ENCODE measurements at places on chromosomes 16 and 17.

- no peak for DNase-seq
These were observed 27.6 kb upstream of the PRM1 start for GRCh38 chr16:11308493-11309283.

- no peak for DNase-seq
These were observed 16.0 kb downstream of the MMD start for GRCh38 chr17:55405600-55405999.

DNA sequence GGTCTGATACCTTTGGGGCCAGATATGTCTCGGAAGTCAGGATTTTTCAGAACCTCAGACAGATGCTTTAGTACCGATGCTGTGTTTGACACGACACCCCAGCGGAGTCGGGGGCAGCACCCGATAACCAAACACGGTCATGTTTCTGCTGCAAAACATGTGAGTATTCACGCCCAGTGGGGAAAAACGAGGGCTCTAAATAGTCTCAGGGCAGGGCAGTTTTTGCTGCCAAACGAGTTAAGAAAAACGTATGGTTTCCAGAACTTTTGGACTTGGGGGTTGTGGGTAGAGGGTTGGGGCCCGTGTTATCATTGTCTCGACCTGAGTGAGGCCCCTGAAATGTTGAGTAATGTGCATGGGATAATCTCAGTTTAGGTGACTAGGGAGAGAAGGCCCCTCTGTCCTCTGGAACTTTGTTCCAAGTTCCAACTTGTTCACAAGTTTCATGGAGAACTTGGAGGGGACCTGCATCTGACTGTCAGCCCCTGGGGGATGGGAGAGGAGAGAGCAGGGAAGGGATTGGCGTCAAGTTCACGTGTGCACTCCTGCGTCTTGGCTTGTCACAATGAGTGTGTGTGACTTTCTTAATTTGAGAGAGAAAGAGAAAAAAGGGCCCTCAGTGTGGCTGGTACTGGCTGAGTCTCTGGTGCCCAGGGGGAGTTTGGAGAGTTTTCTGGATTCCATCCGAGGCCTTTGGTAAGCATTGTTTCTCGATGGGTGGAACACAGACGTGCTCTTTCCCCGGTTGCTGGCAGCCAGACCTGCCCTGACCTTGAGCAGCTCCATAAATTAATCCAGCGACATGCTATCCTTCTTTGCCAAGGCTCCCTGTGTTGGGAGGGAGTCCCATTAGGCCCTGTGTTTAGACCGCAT is 83.9 kb upstream of the CIBAR2 start:
- DNase-seq = peak; percentile 57

- no peak for DNase-seq
These were observed 10.9 kb upstream of the SLC7A5 start for GRCh38 chr16:87880117-87880696.

DNA sequence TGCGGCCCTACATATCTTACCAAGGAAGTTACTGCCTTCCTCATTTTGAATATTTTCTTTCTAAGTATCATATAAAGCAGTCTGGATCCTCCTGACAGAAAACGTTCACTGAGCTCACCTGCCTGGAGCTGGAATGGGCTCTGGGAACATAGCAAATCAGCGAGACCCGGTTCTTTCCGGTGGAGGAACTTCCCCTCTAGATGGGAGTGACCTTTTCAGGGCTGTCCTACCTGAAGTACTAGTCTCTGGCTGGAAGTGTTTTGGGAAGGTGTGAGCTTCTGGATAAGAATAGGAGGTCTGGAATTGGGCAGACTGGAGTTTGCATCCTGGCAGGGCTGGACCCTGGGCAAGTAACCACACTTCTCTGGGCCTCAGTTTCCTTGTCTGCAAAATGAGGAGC is 79.3 kb downstream of the SDR42E1 start:
- no peak for DNase-seq

- no peak for DNase-seq
These were observed 61.8 kb downstream of the BAIAP2 start for GRCh38 chr17:81096741-81097133.

- DNase-seq = no peak
These were observed 17.0 kb upstream of the DNASE1 start for GRCh38 chr16:3637371-3637923.

DNA sequence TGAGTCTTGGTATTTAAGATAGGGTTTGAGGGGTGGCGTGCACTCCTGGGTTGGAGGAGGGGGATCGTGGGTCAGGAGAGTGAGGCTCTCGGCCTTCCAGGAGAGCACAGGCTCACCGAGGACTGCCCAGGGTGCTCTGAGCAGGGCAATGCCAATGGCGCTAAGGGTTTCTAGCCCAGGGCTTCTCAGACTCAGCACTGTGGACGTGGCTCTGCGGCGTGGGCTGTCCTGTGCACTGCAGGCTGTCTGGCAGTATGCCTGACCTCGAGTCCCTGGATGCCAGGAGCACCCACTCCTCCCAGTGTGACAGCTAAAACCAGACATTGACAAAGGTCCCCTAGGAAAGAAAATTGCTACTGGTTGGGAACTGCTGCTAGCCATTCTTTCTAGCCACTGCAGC is 37.2 kb upstream of the ENDOV start:
- no peak for DNase-seq

GRCh38 chr17:60652454-60653247 is 25.0 kb upstream of the BCAS3 start:
- DNase-seq = no peak

GRCh38 chr17:14926526-14927122 is 338.5 kb downstream of the PMP22 start:
- DNase-seq = peak; percentile 75

GRCh38 chr17:46741122-46741730 is 77.3 kb downstream of the WNT3 start:
- no peak for DNase-seq

DNA sequence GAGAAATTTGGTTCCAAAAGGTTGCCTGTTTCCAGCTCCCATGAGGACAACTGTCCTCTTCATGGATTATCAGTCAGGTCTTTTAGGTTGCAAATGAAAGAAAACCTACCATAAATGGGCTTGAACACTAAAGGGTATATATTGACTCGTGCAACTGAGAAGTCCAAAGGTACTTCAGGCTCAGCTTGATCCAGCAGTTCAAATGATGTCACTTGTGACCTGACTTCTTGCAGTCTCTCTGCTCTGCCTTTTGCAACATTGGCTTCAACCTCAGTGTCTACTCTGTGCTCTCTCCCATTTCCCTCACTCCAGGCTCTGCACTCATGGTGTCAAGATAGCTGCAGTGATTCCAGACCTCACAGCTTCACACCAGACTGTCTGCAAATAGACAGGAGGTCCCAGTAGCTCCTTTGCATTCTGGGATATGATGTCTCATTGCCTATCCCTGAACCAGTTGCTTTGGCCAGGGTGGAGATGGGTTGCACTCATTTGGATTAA is 5.5 kb upstream of the CALB2 start:
- no peak for DNase-seq

DNA sequence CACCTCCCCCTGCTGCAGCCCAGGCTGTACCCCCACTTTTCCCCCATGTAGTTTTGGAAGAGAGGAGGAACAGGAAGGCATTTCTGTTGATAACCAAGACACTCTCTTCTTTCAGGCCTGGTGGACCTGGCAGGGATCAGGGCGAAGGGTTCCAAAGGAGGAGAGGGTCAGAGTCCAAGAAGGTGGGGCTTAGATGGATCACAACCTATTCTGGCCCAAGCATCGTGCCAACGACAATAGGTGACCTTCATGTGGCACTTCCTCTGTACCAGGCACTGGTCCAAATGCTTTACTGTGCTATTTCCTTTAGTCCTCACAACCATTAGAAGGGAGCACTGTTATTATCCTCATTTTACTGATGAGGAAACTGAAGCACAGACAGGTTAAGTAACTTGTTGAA is 84.3 kb downstream of the TMEM132E start:
- no peak for DNase-seq

GRCh38 chr17:37779554-37779953 is 34.7 kb upstream of the HNF1B start:
- peak; percentile 88 for DNase-seq

GRCh38 chr16:87276091-87276701 is 41.0 kb downstream of the C16orf95 start:
- DNase-seq = no peak

DNA sequence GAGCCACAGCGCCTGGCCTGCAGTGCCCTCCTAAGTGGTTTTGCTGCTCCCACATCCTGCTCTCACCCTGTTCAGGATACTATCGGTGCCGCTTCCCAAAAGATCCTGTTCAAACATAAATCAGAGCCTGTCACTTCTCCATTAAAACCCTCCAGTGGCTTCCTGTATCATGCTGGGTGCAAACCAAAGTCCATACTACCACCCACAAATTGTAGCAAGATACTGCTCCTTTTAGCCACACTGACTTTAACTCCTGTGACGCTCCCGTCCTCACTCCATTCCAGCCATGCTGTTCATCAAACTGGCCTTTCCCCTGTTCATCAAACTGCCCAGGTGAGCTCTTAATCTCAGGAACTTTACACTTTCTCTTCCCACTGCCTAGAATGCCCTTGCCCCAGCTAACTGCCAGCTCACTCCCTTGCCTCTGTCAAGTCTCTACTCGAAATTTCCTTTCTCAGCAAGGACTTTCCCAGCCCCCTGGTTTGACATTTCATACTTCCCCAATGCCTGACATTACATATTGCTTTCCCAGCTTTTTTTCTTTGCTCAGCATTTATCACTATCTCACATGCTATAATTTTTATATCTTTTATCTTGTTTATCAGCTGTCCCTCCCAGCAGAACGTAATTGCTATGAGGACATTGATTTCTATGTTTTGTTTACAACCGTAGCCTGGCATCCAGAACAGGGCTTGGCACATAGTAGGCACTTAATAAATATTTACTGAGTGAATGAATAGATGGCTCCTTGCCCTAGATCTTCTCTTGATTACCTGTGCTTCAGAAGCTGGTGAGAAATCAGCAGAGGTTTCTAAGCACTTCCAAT is 44.3 kb upstream of the SMURF2 start:
- DNase-seq = no peak

- peak; percentile 82 for DNase-seq
These were observed 1.8 kb downstream of the TNS4 start for GRCh38 chr17:40499551-40500189.

- no peak for DNase-seq
These were observed 60.5 kb upstream of the MYOCD start for GRCh38 chr17:12605222-12605621.

GRCh38 chr16:80233097-80233835 is 307.5 kb upstream of the DYNLRB2 start:
- no peak for DNase-seq

DNA sequence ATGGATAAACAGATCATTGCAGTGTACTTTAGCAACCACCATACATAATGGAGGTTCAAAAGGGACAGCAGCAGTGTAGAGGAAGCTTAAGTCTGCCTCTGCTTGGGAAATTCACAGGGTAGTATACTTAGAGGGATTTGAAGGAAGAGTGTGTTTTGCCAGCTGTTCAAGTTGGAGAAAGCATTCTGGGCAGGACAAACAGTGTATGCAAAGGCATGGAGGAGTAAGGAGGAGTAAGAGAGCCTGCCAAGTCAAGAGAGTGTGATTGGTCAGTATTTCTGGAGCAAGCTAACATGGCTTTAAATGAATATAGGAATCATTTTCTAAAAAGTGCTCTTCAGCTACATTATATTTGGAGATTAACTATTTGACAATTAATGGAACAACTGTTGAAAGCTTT is 22.9 kb upstream of the PHAF1 start:
- no peak for DNase-seq

- DNase-seq = peak; percentile 25
These were observed 397 bp downstream of the NCOR1 start for GRCh38 chr17:16215002-16215272.

- no peak for DNase-seq
These were observed 2.3 kb downstream of the CCL4 start for GRCh38 chr17:36105781-36106492.

GRCh38 chr16:9039210-9039609 is 52.2 kb upstream of the HAPSTR1 start:
- DNase-seq = no peak

DNA sequence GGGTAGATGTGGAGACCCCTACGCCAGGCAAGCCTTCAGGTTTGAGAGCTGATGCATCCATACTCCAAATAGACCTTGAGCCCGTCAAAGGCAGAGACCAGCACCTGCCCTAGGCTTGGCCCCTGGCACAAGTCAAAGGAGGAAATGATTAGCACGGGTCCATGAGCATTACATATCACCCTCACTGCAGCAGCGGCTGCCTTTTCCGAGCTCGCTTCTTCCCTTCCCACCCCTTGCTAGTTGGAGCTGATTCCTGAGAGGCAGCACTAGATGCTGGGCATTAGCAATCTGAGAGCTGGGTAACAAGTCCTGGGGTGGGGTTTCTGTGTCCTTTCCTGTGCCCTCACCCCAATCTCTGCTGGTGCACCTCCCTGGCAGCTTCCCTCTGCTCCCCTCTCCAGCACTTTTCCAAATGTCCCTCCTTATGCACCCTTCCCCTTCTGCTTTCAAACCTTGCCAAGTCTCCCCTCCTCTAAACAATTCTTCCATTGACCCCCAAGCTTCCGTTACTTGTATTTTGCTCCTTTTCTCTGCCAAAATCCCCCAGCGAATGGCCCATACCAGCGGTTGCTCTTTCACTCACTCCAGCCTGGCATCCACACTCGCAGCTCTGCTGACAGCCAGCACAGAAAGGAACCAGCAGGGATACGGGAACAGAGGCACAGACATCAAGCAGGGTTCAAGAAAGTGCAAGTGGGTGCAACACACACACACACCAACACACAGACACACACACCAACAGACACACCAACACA is 3.0 kb downstream of the CDRT4 start:
- DNase-seq = no peak

DNA sequence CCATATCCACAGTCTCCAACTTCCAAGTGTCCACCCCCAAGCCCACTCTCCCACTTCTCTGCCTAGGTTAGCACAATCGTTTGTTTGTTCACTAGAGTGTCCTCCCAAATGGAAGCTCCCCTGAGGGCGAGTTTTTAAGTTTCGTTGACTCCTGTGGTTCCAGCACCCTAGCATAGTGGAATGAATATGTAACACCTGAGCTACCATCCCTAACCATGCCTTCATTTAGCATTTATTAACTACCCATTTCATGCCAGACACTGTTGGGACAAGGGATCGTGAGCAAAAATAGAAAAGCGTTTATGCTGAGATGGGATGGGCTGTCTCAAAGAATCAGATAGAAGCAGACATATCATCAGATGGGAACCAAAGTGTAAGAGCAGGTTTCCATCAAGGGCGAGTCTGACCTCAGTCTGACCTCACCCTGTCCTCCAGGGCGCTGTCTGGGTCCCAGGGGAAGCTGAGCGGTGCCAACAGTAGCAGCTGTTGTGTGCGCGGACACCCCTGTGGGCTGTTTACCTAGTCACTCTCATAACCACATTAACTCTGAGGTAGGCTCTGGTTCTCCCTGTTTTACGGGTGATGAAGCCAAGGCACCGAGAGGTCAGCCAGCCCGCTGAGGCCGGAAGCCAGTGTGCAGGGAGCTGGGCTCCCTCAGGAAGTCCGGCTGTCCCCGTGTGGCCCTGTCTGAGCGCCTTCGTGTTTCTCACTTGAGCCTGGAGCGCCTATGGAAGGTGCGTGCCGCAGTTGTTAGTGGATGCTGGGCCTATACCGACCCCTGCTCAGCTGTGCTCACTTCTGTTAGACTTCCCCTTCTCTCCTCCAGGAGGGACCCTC is 6.2 kb downstream of the CNP start:
- no peak for DNase-seq

Data from AG08395 (cell line).